ENCODE measurements at places on chromosomes 1 and 21.

- DNase-seq, result no peak
Observed at GRCh38 chr1:44431861-44432260, 26.8 kb downstream of the RNF220 start.

GRCh38 chr1:9078752-9079500, 9.5 kb upstream of the SLC2A5 start:
- DNase-seq, result no peak

GRCh38 chr1:33524586-33524985, 52.1 kb downstream of the ZSCAN20 start:
- no peak for DNase-seq

- DNase-seq, result no peak
Observed at GRCh38 chr1:9845914-9846313, 22.1 kb upstream of the CLSTN1 start.

- no peak for DNase-seq
Observed at GRCh38 chr1:60103186-60103585, 29.6 kb upstream of the C1orf87 start.
